ENCODE measurements at places on chromosomes 16 and 17.

DNA sequence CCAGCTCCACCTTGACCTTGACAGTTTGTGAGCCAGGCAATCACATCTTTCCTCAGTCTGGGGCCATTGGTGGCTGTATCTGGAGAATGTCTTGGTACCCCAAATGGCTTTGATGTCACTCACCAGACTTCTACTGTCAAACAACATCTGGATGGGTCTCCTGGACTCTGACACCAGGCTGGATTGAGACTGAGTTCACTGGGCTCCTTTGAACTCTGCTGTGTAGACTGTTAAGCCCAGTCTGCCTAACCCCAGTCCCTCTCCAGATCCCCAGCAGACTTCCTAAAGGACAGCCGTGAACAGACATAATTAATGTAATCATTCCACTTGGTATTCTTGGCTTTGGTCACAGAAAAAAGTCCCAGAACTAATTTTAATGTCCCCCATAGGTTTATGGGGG, 84.1 kb upstream of the KIFC3 start:
- no peak for DNase-seq

- peak; percentile 69 for DNase-seq
Measured at GRCh38 chr17:69246726-69247375, 18.2 kb upstream of the ABCA10 start.

- no peak for DNase-seq
Measured at GRCh38 chr17:55272711-55273578, 8.2 kb downstream of the HLF start.

GRCh38 chr17:65545705-65546523, 15.5 kb downstream of the AXIN2 start:
- no peak for DNase-seq

- DNase-seq = peak; percentile 98
Measured at GRCh38 chr16:57000271-57001025, 11.1 kb downstream of the NLRC5 start.

DNA sequence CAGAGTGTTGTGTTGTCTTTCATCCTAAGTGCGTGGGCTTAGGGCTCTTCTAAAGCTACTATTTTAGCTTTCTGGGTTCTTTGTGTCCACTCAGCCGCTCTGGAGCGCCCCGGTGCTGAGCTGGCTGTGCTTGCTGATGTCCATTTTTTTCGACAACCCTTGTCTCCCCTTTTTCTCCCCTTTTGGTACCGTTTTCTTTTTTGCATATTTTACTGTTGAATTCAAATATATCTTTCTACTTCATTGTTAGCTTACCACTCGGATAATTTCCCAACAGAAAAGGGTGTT, 1.2 kb downstream of the SRRM2 start:
- DNase-seq = peak; percentile 18

DNA sequence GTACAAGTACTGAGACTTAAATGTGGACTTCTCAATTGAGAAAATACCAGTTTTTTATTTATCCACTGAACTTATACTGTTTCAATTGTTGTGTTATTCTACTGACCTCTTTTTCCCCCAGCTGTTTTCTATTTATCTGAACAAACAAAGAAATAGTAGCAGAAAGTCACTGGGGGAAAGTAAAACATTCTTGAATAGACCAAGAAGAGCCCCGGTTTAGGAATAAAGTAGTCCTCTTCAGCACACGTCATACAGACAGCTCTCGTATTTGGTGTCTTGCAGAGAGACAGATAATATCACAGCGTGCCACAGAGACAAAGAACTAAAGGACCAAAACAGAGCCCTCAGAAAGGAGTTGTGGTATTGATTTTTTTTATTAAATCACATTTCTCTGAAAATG, 1159.1 kb upstream of the CDH8 start:
- DNase-seq = no peak

GRCh38 chr17:66915204-66915611, 49.3 kb upstream of the CACNG4 start:
- DNase-seq = no peak
